ENCODE measurements at places on chromosomes 13 and 19.

GRCh38 chr19:41455936-41456335 is 13.0 kb downstream of the ERICH4 start:
- no peak for DNase-seq

- no peak for DNase-seq
These were observed 5.4 kb downstream of the TM9SF2 start for GRCh38 chr13:99506634-99507033.

- no peak for DNase-seq
These were observed 15.0 kb downstream of the CLEC4M start for GRCh38 chr19:7778081-7778480.

DNA sequence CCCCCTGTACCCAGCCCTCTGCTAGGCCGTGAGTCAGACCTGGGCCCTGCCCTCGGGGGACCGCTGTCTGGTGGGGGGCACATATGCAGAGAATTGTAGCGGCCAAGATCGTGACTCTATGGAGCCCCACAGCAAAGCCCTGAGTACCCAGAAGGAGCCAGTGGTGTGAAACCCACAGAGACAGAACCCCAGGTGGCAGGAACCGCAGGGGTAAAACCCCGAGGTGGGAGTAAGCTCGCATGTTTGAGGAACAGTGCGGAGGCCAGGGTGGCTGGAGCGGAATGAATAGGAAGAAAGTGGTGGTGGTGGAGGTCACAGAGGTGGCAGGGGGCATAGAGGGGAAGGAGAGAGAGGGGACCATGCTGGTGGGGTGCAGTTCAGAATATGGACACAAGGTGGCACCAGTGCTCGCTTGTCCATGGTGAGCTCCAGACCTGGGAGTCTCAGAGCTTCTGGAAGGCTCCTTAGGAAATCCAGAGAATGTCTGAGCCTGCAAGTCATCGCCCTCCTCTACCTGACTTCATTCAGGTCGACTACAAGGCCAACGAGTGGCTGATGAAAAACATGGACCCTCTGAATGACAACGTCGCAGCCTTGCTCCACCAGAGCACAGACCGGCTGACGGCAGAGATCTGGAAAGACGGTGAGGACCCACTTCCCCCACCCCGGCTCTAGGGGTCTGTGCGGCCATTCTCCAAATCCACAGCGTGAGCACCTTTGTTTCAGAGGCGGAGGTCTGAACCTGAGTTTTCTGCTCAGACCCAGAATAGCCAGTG is 48.9 kb downstream of the MYH14 start:
- peak; percentile 20 for DNase-seq

DNA sequence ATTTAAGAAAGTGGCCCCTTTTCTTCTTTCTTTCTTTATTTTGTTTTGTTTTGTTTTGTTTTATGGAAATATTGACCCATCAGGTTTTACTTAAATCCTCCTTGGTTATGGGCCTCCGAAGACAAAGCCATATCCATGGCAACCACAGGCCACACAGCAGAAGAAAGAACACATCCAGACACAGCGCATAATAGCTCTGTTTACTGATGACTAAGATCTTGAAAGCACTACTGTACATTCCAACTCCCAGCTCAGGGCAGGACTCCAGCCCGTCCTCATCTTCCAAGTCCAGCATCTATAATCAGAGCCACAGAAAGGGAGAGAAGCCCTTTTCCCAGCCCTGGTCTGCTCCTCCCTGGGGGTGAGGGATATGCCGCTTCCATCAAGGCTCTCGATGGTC is 84.3 kb downstream of the NUFIP1 start:
- DNase-seq, result no peak

All from activated CD4-positive, alpha-beta T cell treated with anti-CD3 and anti-CD28 coated beads, Interleukin-2, amount 50 U/mL, for 4 hours (primary cell).